ENCODE measurements at places on chromosomes 7 and 10. TPM values are rescaled to one million over a fixed set of nuclear protein-coding genes. Genes with fewer than 3 reads are reported as not detected.

PARG gene
- 18.6 TPM for total RNA-seq

DNA sequence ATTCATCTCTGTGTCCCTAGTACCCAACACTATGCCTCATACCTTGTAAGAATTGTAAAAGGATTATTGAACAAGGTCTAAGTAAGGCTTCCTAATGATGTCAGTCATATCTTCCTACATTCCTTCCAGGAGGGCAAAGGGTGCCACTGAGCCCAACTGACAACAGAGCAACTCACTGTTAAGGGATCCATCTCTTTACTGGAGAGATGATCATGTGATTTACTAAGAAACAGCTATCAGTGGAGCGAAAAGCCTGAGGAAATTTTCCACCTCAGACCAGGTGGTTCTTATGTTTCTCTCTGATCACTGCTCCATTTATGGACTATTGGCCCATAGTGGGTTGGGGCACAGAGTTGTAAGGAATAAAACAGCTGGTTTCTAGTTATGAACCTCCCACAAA, 38.9 kb upstream of the CNNM1 start:
- no peaks in the 10 kb centered on the region for H3K36me3 ChIP-seq
- no peaks in the 10 kb centered on the region for H3K4me1 ChIP-seq
- no peak overlapping the region for H3K27ac ChIP-seq
- no peak overlapping the region for H3K4me3 ChIP-seq
- no peak for DNase-seq

HACD1 gene
- total RNA-seq, result 13.7 TPM

DNA sequence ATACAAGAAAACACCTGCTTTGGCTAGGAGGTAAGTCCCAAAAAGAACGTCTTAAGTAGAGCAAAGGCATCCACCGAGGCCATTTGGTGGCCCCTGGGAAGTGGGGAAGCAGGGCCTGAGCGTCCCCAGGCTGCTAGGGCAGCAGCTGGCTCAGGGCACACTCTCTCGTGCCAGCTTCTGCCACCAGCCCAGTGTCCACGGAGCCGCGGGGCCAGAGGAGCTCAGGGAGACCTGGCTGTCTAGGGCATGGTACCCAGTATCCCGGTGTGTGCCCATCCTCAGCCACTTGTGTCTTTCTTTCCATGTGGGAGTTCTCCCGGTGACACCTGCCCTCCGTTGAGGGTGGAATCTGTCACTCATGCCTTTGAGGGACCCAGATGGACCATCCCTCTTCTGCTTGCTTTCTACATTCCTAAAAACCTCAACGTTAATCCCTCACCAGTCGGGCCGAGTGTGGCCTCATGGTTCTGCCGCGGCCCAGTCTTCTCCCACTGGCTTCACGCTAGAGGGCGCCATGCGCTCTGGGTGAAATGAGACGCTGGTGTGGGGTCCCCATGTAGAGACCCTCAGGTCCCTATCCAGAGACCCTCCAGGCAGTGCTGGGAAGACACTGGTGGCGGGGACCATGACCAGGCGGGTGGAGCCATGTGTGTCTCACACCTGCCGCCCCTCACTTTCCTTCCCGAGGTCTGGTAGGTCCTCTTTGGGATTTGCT, 9.5 kb upstream of the AP5Z1 start:
- H3K27me3 ChIP-seq, result no peaks in the 10 kb centered on the region
- peaks cover 36% of the 10 kb centered on the region for H3K36me3 ChIP-seq
- no peak overlapping the region for H3K4me3 ChIP-seq
- H3K4me1 ChIP-seq, result peaks cover 6% of the 10 kb centered on the region
- H3K27ac ChIP-seq, result no peak overlapping the region
- no peak for DNase-seq

DNA sequence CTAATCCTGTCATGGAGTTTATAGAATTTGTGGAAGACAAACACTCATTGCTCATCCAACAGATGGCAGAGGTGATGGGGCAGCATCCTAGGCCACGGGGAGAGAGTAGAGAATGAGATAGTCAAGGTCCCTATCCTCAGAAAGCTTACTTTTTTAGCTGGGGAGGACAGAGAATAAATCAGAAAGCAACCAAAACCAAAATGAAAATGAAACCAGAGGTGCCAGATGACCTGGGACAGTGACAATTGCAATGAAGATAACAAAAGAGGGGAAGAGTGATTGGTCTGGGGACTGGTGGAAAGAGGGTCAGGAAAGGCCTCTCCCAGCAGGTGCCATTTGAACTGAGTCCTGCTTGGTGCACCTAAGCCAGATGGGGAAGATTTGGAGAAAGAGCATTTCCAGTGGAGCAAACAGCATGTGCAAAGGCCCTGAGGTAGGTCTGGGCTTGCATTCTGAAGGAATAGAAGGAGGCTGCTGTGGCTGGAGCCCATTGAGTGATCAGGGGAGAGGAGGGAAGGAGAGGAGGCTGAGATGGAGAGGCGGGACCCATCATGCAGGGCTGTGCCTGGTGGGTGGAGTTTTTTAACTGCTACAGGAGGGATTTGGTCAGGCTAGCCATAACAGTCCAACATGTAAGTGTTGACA, 164.1 kb downstream of the RPS24 start:
- peaks cover 5% of the 10 kb centered on the region for H3K27me3 ChIP-seq
- no peak for DNase-seq
- no peak overlapping the region for H3K4me3 ChIP-seq
- H3K4me1 ChIP-seq, result no peaks in the 10 kb centered on the region
- H3K27ac ChIP-seq, result no peak overlapping the region
- H3K36me3 ChIP-seq, result no peaks in the 10 kb centered on the region

GRCh38 chr10:108904163-108904838, 1019.0 kb downstream of the XPNPEP1 start:
- H3K4me3 ChIP-seq, result no peak overlapping the region
- H3K27ac ChIP-seq, result no peak overlapping the region
- no peaks in the 10 kb centered on the region for H3K27me3 ChIP-seq
- H3K4me1 ChIP-seq, result no peaks in the 10 kb centered on the region
- H3K36me3 ChIP-seq, result no peaks in the 10 kb centered on the region

- DNase-seq, result no peak
- H3K27ac ChIP-seq, result no peak overlapping the region
- H3K36me3 ChIP-seq, result no peaks in the 10 kb centered on the region
Measured at GRCh38 chr10:90805206-90805605, 52.6 kb downstream of the HTR7 start.

ANXA8L1 gene
- 351 TPM for total RNA-seq

AKR1C4 gene
- total RNA-seq, result not detected
